Amniotic epithelial cell (primary cell): ENCODE measurements at places on chromosomes 1 and 21.

DNA sequence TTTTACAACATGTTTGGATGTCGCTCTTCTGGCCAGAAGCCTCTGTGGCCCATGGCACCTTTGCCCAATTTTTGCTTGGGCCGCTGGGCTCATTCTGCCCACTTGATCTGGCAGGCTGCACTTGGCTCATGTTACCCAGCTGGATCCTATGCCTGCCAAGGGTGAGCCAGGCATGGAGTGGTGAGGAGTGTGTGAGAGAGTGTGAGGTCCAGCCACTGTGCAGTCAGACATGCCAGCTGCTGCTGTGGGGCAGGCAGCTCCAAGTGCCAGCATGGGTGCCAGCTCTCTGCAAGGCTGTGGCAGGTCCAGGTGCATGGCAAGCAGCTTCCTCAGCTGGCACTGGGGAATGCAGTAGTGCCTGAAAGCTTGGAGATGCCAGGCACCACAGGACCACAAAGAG lies 71.0 kb downstream of the EBNA1BP2 start:
- no peak for DNase-seq

GRCh38 chr1:55640708-55641473 lies 425.7 kb upstream of the USP24 start:
- no peak for DNase-seq

DNA sequence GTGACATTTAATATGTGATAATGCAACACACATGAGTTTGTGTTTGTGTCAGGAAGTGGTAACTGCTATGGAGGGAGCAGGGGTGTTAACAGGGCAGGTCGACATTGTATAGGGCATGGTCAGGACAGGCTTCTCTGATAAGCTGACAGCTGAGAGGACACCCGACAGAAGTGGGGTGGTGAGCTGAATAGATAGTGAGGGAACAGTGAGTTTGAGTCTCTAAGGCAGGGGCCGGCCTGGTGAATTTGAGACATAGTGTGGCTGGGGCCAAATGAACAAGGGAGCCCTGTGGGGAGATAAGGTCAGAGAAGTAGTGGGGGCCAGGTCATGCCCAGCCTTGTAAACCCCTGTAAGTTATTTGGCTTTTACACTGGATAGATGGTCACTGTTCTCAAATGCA lies 217.4 kb upstream of the KIAA0040 start:
- DNase-seq, result no peak

GRCh38 chr21:24272521-24272938 lies 1334.8 kb downstream of the MRPL39 start:
- no peak for DNase-seq

- DNase-seq, result no peak
Measured at GRCh38 chr21:46208761-46209721, 19.5 kb downstream of the LSS start.

GRCh38 chr1:201673093-201673492 lies 134.2 kb downstream of the NAV1 start:
- no peak for DNase-seq

GRCh38 chr1:9805006-9805508 lies 18.7 kb downstream of the CLSTN1 start:
- no peak for DNase-seq

DNA sequence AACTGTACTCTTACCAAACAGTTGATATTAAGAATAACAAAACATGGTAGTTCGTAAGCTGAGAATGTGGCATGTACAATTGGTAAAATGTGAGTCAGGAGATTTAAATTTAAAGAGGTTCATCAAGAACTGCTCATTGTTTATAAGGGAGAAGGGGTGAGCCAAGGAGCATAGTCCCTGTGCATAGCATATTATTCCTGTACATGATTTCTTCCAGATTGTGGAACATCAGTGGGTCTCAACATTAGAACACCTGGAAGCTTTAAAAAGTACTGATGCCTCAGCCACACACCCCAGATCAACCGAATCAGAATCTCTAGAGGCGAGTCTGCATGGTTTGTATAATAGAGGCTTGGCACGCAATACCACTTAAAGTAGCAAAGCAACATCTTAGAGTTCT lies 56.1 kb downstream of the KCTD3 start:
- DNase-seq, result no peak

DNA sequence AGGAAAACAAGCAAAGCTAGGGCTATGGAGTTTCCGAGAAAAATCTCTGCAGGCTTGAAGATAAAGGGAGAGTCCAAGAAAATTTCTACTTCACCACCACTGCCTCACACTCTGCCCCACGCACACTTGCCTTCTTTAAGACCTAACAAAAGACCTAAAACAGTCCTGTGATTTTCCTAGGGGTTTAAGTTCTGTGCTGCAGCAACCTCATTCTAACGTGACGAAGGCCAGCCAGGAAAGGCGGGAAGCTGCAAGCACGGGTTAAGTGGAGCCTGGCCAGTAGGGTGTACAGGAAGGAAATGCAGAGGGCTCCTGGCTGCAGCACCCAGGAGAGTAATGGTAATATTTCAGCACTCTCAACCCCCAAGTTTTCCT lies 1.5 kb downstream of the SPATA6 start:
- DNase-seq, result no peak

GRCh38 chr21:34874684-34875513 lies 174.2 kb downstream of the RUNX1 start:
- no peak for DNase-seq

- no peak for DNase-seq
Measured at GRCh38 chr1:204093781-204094180, 20.9 kb downstream of the SOX13 start.

DNA sequence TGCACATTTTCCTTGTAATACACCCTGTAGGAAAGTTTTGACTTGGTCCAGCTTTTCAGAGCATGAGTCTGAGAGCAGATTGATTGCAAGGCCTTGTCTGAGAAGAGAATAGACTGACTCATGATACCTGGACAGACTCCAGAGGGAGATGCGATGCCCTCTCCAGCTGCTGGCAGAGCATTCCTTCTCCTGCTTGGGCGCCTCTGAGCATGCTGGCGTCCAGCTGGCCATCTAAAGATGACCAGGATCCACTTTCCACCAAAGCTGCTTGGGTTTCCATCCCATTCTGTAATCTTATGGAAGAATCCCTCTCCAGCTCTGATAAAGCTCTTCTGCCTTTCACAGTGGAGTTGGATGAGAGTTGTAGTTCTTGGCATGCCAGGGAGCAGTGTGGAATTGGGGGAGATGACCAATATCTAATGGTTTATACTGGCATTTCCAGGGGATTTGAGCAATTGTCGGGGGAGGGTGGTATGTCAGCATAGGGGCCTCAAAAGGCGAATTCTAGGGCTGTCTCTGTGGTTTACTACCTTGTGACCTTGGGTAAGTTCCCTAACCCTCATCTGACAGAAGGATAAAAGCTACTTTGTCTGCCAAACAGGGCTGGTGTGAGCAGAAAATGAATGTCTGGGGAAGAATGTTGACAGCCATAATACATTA lies 19.5 kb downstream of the SZRD1 start:
- DNase-seq, result peak; percentile 82

DNA sequence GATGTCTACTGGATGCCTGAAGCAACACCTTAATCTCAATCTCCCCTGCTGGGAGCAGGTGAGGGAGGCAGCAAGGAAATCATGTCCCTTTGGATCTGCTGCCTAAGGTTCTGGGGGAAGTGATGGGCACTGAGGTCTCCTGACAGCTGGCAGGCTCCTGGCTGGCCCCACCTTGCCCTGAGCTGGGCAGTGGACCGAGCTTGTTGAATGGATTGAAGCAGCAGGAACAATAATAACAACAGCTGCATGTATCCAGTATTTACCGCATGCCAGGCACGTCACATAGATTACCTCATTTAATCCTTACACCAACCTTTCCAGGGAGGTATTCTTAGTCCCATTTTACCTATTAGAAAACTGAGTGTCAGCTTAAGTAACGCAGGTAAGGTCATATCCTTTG lies 133.9 kb downstream of the PLXNA2 start:
- DNase-seq, result no peak

GRCh38 chr1:94316183-94316582 lies 78.8 kb upstream of the ARHGAP29 start:
- DNase-seq, result no peak

DNA sequence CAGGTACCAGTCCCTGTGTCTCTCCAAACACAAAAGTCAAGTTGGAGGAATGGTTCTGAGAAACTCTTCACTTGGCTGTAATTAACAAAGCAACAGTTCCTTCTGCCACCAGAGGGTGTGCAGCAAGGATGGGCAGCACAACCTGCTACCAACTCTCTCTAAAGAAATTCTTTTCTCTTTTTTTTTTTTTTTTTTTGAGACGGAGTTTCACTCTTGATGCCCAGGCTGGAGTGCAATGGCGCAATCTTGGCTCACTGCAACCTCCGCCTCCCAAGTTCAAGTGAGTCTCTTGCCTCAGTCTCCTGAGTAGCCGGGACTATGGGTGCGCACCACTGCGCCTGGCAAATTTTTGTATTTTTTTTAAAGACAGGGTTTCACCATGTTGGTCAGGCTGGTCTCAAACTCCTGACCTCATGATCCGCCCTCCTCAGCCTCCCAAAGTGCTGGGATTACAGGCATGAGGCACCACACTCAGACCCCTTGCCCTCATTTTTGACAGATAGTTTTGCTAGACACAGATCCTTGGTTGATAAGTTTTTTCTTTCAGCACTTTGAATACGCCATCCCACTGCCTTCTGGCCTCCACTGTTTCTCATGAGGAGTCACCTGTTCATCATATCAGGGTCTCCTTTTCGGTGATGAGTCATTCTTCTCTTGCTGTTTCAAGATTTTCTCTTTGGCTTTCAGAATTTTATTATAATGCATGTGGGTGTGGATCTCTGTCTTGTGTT lies 12.1 kb upstream of the DEGS1 start:
- peak; percentile 27 for DNase-seq

GRCh38 chr1:53469373-53469772 lies 10.2 kb downstream of the DMRTB1 start:
- DNase-seq, result no peak

GRCh38 chr1:116962987-116963639 lies 38.4 kb upstream of the CD101 start:
- no peak for DNase-seq

DNA sequence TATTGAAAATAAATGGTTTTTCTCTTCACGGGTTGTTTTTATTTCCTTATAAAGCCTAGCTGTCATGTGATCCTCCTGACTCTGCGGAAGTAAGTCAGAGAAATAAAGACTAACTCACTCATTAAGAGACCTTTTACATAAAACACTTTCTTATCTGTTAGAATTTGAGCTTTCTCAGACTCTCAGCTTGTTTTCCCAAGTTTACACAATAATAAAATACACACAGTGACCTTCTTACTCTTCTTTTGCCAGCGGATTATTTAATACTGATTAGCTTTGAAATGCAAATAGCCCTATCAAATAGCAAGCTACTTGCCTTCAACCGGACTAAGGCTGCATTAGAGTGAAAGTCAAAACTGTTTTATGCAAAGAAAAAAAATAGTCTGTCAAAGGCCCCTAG lies 45.5 kb upstream of the CXADR start:
- DNase-seq, result peak; percentile 56
